ENCODE measurements at places on chromosomes 1 and 21.

DNA sequence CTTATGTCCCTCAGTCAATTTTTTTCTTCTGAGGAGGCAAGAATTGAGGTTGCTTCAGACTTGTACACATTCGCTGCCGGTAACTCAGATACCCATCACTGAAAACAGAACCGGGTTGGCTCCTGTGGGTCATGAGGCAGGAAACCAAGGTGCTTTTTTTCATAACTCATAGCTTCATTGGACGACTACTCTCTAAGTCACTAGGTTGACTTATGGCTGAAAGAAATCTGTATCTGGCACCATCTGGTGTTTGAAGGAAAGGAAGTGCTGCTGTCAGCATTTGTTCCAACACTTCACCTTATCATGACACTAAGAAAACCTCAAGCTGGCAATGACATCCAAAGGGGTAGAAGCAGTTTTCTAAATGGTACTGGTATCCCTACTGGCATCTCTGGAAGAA, 82.3 kb downstream of the TBX19 start:
- DNase-seq: peak; percentile 13

DNA sequence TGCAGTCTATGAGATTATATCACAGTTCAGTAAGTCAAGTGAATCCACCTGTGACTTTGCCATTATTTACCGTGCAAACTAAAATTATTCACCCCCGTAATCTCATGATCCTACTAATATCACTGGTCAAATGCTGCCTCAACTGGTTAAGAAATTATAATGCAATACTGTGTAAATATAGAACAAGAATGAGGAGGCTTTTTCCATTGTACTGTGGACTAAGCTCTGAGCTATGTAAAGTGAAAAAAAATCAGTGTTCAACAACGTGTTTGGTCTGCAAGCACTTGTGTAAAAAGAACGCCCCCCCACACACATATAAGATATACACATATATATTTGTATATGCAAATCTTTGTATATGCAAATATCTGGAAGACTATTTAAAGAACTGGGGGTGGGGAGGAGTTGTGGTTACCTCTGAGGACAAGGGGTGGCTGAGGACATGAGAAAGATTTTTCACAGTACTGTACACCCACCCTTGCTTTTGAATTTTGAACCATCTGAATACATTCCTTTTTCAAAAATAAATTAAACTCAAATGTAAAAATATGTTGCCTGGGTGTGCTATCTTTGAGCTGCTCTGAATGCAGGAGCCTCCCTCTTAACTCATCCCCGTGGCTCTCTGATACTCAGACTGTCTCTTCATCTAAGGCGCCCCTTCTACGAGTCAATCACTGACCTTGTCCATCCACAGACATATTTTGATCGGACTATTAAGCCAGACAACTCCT, 57.0 kb downstream of the PTP4A2 start:
- no peak for DNase-seq

GRCh38 chr1:52857443-52857842, 14.9 kb downstream of the ZYG11A start:
- no peak for DNase-seq

- no peak for DNase-seq
Observed at GRCh38 chr1:243287123-243287460, 31.3 kb downstream of the SDCCAG8 start.

DNA sequence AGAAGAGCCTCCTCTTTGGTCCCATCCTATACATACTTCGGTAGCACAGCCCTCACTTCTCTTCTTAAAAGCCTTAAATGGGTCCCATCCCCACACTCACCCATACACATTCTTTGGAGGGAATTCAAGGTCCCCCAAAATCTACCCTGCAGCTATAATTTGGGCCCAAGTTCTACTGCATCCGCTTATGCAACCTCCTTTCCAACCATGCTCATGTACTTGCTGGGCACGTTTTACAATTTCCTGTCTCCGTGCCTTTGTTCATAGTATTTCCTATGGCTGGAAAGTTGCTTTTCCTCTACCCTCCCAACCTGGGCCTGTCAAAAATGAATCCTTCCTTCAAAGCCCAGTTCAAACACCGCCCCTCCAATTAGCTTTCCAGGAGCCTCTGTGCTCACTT, 99.7 kb downstream of the SLC45A1 start:
- DNase-seq: no peak

GRCh38 chr1:41661428-41662060, 177.1 kb upstream of the EDN2 start:
- no peak for DNase-seq

DNA sequence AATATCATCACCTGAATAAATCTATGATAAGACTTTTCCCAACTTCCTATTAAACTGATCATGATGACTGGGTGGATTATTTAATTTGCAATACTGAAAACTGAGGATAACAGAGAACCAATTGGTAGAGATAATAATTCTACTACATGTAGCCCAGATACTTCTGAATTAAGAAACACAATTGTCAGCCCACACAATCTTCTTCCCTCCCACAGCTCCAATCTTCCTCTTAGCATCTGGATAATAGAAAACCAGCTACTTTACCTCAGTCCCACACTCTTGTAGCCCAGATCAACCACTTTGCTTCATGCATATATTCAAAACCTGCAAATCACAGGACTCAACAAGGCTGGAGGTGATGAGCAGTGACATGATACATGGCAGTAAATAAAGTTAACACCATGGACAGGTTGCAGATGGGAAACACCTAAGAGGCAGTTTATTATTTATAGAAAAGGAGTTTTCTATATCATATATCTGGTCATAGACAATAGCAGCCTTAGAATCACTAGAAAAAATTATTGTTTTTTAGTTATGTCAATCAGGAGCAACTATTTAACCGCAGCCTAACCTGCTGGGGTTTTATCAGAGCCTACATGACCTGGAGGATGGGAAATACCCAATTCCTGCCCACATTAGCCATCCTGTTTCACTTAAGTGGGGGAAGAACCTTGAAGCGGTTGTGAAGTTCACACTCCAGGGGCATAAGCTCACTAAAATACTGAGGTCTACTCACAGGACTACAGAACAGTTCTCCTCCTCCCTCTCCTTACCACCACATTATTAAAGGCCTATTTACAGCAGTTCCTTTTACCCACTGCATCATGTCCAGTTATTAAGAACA, 16.7 kb downstream of the FRRS1 start:
- no peak for DNase-seq

- no peak for DNase-seq
Observed at GRCh38 chr1:71640998-71641397, 560.2 kb upstream of the ZRANB2 start.

GRCh38 chr1:100322436-100323211, 29.7 kb upstream of the CDC14A start:
- DNase-seq: no peak

DNA sequence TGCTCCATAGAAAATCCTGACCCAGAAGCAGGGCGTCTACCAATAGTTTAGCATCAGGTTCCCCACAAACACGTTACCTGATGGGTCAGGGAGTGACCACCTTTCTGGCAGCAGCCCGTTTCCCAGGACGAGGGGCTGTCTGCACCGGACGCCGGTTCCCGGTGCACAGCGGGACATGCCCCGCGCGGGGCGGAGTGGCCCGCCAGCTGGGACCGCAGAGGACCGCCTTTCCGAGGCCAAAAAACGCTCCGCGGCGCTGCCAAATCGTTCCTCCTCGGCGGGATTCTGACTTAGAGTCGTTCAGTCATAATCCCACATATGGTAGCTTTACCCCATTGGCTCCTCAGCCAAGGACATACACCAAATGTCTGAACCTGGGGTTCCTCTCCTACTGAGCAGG, 126.1 kb downstream of the LIPI start:
- DNase-seq: no peak

DNA sequence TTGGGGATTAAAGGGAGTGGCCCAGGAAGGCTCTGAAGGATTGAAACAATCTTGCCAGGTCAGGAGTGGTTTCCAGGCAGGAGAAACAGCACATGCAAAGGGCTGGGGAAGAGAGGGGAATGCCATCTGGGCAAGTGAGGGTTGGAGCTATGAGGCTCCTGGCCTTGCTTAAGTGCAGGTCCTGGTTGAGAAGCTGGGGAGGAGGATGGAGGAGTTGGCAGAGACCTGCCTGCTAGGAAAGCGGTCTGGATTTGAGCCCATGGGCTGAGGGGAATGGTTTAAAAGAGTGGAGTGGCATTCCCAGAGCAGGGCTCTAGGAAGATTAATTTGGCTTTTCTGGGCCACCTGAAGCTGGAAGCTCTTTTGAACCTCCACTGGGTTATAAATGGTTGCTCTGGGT, 9.2 kb downstream of the IGSF21 start:
- DNase-seq: no peak

GRCh38 chr1:201619513-201619912, 80.6 kb downstream of the NAV1 start:
- DNase-seq: no peak

- no peak for DNase-seq
Observed at GRCh38 chr1:160626509-160627342, 20.1 kb downstream of the SLAMF1 start.

DNA sequence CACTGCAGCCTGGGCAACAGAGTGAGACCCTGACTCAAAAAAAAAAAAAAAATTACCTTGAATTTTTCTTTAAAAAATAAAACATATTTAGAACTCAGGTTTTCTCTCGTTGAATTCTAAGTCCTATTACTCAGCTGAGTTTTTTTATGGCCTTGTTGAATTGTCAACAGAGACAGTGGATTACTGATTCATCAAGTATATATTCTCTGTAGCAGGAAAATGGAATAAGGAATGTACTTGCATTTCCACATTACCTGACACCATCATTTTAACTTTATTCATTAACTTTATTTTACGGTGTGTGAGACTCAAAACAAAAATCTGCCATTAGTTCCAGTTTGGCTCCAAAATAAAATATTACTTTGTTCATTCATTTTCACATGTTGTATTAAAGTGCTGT, 53.8 kb upstream of the APP start:
- DNase-seq: no peak

DNA sequence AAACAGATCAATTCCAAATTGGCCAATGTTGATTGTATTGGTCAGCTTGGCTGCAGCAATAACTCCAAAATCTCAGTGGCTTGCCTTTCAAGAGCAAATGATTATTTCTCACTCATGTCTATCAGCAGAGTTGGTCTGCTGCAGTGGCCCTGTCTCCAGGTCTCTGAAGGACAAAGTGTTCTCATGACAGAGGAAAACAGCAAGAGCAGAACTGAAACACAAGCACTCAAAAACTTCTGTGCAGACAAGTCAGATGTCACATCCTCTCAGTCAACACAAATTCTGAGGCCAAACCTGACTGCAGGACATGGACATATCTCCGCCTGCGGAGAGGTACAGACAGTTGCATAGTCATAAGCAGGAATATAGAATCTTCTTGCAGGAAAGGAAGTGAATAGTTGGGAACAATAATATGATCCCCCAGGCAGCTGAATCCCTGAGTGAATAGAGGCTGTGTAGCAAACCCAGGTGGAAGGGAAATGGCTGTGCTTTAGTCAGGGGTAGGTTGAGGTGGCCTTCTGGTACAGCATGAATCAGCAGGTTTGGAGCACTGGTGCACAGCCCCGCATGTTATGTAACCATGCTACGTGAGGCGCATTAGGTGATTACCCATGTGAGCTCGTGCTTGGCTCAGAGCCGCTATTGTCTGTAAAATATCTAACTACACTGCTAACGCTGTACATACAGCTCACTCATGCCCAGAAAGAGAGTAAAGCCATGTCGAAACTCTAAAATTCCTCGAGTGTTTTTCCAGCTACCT, 17.1 kb upstream of the UBE2U start:
- no peak for DNase-seq

- no peak for DNase-seq
Observed at GRCh38 chr1:67691712-67692111, 6.7 kb downstream of the GADD45A start.

DNA sequence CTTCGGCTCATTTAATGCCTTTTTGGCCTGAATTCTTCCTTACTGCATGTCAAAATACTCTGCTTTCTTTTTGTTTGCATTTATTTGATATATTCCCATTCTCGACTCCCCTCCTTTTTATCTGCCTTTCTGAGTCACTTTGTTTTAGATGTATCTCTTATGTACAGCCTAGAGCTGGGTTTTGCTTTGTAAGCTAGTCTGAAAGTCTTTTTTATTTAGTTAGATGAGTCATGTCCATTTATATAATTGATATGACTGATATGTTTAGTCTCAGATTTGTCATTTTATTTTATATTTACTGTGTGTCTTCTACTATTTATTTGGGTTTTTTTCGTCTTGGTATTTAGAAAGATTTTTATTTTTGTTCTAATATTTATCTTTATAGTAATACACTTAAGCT, 33.6 kb upstream of the GNG5 start:
- DNase-seq: no peak

DNA sequence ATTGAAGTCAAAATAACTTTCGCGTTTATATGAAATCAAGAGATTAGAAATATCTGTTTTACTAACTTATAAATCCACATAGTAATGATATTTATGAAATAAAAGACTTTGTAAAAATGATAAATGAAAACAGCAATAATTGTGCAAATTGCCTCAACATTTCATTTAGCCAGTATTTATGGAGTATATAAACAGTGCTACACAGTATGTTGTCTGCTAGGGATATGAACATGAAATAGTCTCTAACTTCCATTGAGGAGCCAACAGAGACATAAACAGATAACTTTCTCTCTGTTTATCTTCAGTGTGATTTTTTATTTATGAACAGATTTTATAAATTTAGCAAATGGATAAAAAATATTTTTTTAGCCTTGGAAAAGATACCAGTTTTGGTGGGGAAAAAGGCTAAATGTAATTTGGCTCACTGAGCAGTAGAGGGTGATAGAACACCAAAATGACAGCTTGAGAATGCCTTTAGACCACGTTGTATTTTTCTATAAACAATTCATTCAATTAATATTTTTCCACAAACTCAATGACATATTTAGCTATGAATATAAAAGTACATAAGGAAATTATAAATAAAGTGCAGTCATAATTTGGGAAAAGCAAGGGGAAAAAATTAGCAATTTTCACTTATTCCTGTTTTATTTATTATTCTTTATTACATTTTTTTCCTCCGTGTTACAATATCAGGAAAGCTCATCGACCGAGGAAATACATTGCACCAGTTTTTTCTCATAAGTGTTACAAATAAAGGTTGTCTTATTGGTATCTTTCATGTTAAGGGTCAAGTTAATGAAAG, 47.5 kb upstream of the EEIG2 start:
- peak; percentile 75 for DNase-seq

- DNase-seq: no peak
Observed at GRCh38 chr1:240044620-240045019, 47.1 kb upstream of the FMN2 start.

GRCh38 chr1:33350611-33351280, 29.8 kb upstream of the A3GALT2 start:
- no peak for DNase-seq

DNA sequence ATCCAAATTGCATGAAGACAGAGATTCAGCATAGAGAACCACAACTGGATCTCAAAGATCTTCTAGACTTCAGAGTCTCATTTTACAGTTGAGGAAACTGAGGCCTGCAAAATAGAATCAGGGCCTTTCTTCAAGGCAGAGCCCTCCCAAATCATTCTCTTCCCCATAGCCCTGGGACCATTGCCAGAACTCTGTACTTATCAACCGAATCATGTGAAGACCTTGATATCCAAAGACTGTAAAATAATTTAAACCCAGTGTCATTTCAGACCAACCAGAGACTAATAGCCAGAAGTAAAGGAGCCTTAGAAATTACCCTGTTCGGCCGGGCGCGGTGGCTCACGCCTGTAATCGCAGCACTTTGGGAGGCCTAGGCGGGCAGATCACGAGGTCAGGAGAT, 90.1 kb downstream of the DTL start:
- no peak for DNase-seq

Measured in CD4-positive, alpha-beta T cell (primary cell).